T-helper 1 cell (primary cell): ENCODE measurements at places on chromosomes 2 and 18.
A peak's percentile ranks its signal among the peaks of the same experiment; 100 is the strongest.

DNA sequence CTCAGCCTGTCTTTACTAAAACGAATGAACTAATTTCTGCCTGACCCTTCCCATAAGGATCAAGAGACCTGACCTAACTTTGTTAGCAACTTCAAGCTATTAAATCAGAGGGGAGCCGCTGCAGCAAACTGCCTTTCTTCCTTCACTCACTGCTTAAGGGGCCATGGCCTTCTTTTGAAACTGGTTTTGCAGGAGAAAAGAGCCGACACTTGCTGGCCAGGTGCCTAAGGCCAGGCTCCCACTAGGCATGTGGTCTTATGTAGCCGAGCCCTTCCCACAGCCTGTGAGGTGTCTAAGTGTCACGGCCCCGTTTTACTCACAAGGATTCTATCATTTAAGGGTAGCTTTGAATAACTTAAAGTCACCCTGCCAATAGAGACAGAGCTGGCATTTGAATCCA lies 130.8 kb downstream of the ZNF236 start:
- DNase-seq: no peak

- no peak for DNase-seq
Observed at GRCh38 chr18:34709104-34709503, 994 bp upstream of the DTNA start.

DNA sequence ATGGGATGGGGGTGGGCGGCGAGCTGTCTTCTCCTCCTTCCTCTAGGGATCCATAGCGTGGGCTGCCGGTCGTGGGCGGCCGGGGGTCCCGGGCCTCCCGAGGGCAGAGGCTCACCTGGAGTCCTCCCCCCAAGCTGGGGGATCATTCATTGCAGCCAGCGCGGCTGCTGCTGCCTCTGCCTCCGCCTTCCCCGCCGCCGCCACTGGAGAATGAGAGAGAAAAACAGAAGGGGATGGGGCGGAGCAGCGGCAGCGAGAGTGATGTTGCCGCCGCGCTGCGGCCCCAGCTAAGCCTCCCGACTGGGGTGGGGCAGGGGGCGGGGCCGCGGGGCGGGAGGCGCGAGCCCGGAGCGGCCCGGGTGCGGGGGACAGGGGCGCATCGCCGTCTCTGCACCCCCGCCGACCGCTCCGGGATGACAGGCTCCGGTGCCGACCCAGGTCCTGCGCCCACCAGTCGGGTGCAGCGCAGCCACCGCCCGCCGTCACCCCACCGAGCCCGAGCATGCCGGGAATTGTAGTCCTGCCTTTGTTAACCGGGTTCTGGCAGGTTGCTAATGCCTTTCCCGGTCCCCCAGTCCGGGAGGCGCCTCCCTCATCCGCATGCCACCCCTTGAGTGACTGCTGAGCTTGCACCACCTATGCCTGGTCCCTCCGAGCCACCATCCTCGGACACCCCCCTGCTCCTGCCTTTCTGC lies at the start of gene KIF3C:
Gene KIF3C, minus strand, starts transcription at position 225 of the 695 bp plus-strand sequence. CDS start 580 bp downstream, outside the sequence.
- DNase-seq: peak; percentile 56

DNA sequence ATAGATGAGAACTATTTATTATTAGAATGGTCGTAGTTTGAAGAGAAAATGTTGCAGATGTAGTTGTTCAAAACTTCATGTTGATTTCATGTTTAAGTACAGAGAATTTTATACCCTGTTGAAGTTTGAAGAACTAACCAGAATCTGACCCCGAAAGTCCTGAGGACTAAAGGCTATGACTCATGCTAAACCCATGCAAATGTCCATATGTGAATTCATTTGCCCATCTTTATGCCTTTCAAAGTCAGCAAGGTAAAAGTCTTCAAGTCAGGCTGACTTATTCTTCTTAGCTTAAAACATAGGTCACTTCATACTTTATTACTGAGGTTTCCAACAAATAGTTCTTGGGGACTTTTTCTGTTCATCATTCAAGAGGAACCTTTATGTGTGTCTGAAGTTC lies 185.5 kb downstream of the CCDC85A start:
- no peak for DNase-seq

DNA sequence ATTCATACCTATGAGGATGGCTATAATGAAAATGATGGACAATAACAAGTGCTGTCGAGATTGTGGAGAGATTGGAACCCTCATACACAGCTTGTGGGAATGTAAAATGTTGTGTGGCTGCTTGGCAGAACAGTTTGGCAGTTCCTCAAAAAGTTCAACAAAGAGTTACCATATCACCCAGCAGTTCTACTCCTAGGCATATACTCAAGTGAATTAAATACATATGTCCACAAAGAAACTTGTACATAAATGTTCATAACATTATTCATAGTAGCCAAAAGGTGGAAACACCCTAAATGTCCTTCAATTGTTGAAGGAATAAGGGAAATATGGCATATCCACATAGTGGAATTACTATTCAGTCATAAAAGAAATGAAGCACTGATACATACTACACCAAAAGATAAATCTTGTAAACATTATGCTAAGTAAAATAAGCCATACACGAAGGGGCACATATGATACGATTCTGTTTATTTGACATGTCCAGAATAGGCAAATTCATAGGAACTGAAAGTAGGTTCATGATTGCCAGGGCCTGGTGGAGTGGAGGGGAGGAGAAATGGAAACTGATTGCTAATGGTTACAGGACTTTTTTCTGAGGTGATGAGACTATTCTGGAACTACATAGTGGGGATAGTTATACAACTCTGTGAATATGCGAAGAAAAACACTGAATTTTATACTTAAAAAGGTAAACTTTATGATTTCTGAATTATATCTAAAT lies 92.1 kb downstream of the ADAM23 start:
- no peak for DNase-seq

DNA sequence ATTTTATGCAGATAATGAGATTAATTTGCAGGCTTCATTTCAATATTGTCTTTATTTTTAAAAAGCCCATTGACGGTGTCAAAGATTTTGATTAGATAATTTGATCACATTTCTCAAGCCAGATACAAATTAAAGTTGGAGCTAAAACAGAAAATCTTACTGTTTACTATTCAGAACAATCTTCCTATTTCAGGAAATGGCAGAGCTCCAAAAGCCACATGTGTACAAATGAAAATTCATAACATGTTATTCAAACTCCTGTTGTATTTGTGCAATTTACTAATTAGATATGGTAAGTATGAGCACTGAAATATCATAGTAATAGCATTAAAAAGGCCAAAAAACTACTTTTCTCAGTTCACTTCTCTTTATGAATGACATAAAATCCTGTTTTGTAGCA lies 682.9 kb downstream of the KCNJ3 start:
- DNase-seq: no peak

DNA sequence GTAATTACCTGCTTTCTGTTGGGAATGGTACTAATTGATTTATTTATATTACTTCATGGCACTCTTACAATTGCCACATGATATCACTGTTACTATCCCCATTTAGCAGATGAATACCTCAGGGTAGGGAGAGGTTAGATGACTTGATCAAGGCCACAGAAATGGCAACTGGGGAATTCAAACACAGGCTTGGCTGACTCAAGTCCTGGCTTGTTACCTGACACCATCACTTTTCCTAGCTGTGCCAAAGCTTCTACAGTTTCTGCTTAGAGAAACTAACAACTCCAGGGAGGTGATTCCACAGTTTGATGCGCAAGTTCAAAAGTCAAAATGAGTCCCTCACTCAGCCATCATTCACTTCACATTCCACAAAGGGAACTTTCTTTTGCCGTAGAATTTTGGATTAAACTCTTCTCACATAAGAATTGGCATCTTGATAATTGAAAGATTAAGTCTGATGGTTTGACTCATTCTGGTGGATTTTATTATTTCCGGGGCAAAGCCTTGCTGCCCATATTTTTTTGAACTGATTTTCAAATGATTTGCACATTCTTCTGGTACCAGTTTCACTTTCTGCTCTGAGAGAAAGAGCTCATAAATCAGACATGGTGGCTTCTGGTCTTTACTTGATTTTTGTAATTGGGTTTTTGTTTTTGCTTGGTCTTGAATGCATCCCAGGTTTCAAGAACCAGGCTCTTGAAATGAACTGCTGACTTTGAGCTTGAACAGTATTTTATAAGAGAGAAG lies 656.8 kb downstream of the BCL11A start:
- no peak for DNase-seq

DNA sequence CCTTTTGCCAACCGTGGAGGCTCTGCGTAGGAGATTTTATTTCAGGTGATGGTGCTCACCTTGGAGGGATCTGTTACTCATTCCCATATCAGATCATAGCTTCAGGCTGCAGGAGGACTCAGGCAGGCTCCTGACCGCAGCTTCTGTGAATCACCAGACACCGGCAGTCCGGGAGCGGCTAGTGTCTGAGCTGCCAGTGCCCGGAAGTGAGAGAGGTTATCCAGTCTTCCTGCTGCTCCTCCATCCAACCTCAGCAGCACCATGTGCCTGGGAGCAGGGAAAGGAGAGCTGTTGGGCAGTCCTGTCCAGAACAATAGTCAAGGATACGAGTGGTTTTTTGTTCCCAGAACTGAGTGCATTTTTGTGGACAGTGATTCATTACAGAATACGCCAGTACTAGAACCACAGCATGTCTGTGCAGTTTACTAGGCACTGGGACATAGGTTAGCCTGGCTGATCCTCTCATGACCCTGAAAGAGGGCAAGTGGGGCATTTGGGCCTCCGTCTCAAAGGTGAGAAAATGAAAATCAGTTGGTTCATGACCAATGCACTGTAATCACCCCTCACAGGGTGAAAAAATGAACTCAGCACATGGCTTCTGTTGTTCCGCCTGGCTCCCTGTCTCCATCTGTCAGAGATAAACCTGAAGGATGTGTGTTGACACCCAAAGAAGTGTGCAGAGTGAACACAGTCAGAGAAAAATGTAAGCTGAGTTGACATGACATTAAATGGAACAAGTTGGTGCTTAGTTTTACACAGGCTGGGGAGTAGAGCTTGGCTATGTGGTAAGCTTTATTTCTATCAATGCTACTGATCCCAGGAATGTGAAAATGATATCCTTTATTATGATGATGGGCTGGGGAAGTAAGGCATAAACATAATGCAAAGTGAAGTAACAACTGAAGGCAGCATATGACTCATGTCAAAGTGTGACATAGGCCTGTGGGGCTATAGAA lies 12.2 kb downstream of the FHOD3 start:
- DNase-seq: no peak

- DNase-seq: no peak
Observed at GRCh38 chr2:26989156-26989555, 18.7 kb downstream of the MAPRE3 start.

DNA sequence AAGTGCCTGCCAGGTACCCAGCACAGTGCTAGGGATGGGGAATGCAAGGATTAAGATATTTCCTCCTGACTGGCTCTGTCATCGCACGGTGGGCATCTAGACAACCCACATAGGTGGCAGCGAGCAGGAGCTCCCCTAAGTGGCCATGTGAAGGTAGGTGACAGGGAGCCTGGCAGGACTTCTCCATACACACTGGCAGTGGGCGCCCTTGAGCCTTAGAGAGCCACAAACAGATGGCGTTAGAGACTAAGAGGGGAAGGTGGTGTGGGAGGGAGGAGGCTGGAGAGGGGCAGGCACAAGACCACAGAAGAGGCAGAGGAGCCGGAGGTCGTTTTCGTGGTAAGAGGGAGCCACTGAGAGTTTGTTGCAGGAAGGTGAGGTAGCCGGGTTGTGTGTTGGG lies 15.2 kb downstream of the PRELID3A start:
- no peak for DNase-seq

- no peak for DNase-seq
Observed at GRCh38 chr18:79570266-79571201, 109.1 kb upstream of the CTDP1 start.

DNA sequence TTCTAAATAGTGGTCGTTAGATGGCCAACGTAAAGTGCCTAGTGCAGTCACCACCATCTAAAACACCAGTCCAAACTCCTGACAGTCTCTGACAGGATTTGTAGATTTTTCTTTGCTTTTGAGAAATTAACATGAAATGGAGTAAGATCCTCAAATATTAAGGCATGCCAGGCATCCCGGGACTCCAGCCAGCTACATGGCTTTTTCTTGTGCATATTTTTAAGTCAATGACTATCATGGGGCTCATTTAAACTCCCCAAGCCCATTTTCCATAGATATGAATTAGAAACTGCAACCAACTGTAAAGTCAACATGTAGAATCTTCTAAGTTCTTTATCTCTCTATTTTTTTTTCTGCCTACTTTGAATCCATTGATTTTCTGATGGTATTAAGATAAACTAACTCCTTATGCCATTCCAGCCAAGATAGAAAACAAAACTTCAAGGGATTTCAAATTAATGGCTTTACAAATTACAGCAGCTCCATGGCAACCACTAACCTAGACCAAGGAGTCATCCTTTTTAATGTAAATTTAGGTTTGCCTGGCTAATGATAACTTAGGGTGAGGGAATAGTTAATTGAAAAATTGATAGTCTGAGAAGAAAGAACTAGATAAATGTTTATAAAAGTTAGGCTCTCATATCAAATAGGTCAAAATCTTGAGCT lies 764.1 kb upstream of the NXPH2 start:
- DNase-seq: no peak

- DNase-seq: no peak
Observed at GRCh38 chr2:102154946-102155702, 12.6 kb downstream of the IL1R1 start.

GRCh38 chr2:45199973-45200372 lies 190.7 kb upstream of the SIX2 start:
- no peak for DNase-seq

DNA sequence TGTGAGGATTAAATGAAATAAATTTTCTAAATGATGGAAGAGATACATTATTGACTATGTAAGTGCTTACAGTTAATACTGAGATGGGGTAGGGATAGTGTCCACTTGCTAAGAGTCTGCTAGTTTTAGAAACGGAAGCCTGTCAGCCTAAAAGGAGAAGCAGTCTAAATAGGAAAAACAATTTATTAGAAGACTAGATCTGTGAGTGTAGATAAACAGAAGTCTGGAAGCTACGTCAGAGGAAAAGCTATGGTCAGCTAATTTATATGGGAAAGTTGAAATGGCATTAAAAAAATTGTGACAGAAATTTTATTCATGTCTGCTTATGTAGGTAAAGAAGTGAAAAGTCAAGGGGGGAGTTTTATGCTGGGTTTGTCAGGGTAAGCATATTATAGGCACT lies 1338.4 kb upstream of the CHAC2 start:
- DNase-seq: no peak

DNA sequence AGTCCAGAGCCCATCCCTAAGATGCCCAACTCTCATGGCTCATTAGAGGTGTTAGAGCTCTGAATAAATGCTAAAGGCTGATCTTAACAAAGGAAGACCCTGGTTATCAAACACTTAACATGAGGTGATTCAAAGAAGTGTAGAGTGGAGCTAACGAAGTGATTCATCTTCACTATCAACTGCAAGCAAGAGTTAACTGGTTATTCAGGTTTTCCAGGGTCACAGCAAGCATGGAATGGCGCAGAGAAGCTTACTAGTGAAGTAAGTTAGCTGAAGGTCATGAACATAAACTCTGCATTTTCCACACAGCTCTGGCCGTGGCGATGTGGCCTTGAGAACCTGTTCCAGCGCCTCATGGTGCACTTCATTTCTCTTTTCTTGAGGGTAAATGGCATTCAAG lies 17.0 kb downstream of the RND3 start:
- DNase-seq: no peak

- no peak for DNase-seq
Observed at GRCh38 chr18:33440060-33441043, at the start of gene CCDC178. Gene CCDC178 (minus strand): TSS chr18:33440721. CDS start chr18:33412088, 28,633 bp downstream.
